Left hindlimb (tissue), 1 donor: ENCODE measurements at places on chromosomes 11 and 22.

- no peak for DNase-seq
These were observed 95.2 kb downstream of the MRTFA start for GRCh38 chr22:40541300-40541699.

DNA sequence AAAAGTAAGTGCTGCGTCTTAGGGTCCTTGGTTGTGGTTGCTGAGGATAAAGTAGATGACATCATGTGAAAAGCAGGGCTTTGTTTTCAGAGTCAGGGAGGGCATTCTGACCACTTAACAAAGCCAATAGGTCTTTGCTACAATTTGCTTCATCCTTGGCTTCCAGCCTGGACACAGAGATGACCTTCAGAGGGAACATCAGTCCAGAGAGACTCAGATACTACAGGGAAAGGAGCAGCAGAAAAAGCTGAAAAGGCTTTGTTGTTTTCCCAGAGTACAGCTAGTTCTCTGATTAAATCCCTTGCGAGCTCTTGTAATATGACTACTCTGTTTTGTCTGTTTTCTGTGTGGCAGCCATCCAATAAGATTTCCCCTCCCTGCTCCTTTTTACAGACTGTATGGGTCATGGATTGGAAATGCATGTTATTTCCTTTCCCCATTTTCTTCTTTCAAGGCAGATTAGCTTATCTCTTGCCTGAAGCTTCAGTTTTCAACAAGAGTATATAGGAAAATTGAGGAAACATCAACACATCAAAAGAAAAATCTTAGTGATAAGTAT, 31.9 kb downstream of the ATG13 start:
- DNase-seq, result no peak

- no peak for DNase-seq
These were observed 2.9 kb downstream of the SLC16A8 start for GRCh38 chr22:38080850-38081635.

DNA sequence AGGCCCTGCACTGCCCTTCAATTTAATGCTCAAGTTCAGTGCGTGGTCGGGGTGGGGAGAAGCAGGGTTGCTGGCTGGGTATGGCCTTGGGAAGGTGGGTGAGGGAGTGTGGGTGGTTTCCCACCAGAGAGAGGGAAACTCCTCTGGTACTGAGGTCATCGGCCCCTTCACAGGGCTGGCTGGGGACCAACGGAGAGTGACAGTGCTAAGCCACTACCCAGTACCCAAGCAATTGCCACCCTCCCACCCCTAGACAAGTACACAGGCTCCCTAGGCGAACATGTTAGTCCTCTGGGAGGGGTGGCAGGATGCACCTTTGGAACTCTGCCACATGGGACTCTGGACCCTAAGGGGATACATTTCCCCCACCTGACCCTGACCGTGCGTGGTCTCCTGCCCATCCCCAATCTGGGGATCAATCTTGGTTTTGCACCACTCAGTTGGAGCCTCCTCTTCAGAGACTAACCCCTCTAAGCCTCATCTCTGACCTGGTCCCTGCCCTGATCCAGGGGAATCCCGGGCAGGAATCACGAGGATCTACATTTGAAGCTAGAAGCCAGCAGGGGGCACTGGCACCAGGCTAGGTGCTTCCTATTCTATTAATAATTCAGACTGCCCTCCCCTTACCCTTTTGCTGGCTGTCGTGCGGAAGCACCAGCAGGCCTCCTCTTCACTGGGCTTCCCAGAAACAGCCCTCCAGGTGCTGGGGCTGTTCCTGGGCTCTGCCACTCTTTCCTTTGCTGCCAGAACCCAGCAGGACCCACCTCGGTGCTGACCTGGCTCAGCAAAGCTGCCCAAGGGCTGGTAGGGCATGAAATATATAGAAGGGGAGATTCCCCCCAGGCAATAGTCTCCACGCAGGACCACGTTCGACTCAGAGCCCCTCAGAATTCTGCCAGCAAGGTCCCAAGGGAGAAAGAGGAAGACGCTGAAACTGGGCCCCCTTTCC, 377.7 kb downstream of the TENM4 start:
- DNase-seq, result no peak

DNA sequence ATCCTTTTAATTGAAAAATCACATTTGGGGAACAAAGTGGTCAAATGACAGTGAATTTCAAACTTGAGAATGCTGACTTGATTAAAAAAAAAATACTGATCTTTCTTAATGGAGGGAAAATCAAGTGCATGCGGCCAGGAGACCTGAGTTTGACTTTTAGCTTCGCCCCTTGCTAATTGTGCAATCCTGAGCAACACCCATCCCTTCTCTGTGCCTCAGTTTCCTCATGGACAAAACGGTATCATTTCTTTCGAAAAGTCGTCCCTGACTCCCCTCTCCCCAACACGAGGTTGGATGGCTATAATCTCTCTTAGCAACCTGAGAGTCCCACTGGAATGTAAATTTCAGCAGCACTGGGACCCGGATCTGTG, 959 bp upstream of the FJX1 start:
- DNase-seq, result no peak

- DNase-seq, result no peak
These were observed 96.6 kb upstream of the LMO1 start for GRCh38 chr11:8360086-8360828.

- DNase-seq, result no peak
These were observed 202.4 kb downstream of the LARGE1 start for GRCh38 chr22:33717694-33718396.

- no peak for DNase-seq
These were observed 6.1 kb upstream of the CD59 start for GRCh38 chr11:33742249-33742851.

DNA sequence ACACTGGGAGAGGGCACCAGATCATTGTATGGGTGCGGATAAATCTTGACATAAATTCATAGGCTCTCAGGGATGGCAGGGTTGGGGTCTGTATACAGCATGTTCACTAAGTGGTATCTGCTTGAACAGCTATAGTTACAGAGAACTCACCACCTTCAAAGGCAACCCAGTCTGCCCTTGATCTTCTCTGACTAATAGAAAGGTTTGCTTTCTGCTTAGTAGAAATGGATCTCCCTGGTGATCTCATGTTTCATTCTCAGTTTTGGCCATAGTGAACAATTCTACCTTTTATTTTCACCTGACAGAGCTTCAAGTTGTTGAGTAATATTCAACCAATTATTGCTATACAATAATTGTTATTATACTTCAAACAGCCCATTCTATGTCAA, 32.4 kb downstream of the CNTF start:
- no peak for DNase-seq

GRCh38 chr11:76207642-76208401, 1.5 kb upstream of the WNT11 start:
- DNase-seq, result peak; percentile 83

DNA sequence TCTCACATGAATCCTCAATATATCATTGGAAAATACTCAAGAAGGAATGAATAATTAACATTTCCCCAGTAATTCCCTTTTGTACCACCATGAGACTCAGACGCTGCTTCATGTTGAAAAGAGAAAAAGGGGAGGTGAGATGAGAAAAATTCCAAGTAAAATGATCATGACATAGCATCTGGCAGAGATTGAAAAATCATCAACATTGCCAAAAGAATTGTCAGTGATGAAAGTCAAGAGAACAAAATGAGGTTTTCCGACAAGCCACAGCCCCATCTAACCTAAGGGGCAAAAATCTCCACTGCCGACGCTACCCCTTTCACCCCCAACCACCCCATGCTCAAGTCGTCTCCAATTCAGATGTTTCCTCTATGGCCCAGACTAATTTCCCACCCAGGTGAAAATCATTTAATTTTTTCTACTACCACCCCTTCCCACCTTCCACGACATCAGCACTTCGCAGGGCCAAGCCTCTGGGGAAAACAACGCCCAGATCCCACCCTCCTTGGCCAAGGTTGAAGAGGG, 1.2 kb downstream of the RAB6A start:
- peak; percentile 25 for DNase-seq

GRCh38 chr11:134656861-134657540, 245.0 kb upstream of the B3GAT1 start:
- DNase-seq, result no peak

DNA sequence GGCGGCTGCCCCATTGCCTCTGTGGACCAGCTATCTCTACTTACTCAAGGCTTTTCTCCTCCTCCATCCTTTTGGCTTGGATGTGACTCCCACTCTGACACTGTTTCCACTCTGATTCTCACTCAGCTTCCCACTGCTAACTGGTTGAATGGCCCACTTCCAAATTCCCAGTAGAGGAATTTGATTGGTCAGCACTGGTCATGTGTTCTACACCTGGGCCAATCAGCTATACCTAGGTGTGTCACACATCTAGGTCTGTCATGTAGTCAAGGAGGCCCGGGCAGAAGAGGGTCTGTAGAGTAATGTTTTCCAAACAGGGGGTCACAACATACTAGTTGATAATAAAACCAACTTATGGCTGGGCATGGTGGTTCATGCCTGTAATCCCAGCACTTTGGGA, 53.3 kb downstream of the TPBGL start:
- no peak for DNase-seq

- no peak for DNase-seq
These were observed 125.0 kb upstream of the NCAM1 start for GRCh38 chr11:112836256-112836602.
